Stimulated activated CD8-positive, alpha-beta memory T cell treated with anti-CD3 and anti-CD28 coated beads, Interleukin-7, amount 100 ng/mL, for 24 hours (primary cell): ENCODE measurements at places on chromosomes 16 and 17.

- DNase-seq: peak; percentile 2
These were observed 38.2 kb upstream of the PIRT start for GRCh38 chr17:10875984-10876555.

DNA sequence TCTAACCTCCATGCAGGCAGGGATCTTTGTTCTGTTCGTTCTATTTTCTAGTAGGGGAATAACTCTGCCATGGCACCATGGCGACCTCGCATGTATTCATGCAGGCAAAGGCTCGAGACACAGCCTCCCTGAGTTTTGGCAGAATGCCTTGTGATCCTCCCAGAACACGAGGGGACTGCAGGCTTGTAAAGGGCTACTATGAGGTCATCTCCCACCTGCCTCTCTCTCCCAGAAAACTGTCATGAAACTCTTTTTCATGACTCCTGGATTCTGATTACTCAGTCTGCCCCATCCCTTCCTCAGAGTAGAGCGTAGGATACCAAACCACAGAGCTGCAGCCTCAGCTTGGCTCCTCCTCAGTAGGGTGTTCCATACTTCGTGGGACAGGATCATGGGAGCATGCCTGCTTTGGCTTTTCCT, 64.3 kb downstream of the IGF2BP1 start:
- no peak for DNase-seq

DNA sequence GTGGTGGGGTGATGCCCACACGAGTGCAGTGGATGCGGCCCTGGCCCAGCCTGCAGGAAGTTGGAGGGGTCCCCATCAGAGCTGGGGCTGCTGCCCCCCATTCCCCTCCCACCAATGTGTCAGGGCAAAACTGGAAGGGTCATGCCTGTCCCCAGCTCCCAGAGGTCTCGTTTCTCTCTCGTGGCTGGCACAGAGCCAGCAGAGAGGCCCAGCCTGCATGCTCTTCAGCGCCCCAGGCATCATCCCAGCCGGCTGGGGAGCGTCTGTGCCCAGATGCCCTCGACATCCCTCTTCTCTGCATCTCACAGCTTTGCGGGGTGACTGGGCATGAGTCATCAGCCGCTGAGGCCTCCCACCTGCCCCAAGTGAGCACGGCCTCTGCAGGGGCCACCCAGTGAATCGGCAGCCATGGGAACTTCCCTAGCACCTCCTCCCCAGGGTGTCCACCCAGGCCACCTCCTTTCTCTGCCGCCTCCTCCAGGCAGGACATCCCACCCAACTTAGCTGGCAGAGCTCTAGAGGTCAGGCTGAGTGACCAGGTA, 9.8 kb upstream of the CSNK1D start:
- no peak for DNase-seq

DNA sequence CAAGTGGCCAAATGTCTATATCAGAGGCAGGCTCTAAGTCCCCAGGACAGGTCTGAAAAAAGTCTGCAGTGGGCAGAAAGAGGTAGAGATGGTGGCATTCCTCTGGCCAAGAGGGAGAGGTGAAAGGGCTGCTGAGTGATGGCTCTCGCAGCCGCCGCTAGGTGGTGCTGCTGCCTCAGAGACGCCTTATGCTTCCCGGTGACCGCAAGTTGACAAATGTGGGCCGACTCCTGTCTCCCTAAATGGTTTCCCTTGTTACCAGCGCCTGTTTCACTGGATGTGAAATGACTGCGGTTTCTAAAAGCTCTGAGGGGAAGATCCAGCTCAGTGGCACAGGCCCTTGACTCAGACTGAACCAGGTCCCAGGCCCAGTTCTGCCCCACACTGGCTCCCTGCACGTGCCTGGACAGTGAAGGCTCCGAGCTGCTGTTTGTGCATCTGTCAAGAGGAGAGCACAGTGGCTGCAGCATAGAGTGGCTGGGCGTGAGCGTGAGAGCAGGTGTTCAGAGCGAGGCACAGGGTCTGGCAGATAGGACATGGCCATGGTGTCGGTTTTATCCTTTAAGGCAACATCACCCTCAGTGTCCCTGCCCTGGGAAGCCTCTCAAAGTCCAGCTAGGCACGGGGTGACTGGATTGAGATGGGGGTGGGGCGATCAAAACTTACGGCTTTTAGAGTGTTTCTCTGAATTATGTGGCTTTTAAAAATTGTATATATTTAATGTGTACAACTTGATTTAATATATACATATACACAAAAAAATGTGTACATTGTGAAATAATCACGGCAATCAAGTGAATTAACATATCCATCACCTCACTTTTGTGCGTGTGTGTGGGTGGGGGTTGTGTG, 19.9 kb downstream of the CLEC16A start:
- peak; percentile 71 for DNase-seq

GRCh38 chr16:62370445-62370844, 334.2 kb upstream of the CDH8 start:
- no peak for DNase-seq

DNA sequence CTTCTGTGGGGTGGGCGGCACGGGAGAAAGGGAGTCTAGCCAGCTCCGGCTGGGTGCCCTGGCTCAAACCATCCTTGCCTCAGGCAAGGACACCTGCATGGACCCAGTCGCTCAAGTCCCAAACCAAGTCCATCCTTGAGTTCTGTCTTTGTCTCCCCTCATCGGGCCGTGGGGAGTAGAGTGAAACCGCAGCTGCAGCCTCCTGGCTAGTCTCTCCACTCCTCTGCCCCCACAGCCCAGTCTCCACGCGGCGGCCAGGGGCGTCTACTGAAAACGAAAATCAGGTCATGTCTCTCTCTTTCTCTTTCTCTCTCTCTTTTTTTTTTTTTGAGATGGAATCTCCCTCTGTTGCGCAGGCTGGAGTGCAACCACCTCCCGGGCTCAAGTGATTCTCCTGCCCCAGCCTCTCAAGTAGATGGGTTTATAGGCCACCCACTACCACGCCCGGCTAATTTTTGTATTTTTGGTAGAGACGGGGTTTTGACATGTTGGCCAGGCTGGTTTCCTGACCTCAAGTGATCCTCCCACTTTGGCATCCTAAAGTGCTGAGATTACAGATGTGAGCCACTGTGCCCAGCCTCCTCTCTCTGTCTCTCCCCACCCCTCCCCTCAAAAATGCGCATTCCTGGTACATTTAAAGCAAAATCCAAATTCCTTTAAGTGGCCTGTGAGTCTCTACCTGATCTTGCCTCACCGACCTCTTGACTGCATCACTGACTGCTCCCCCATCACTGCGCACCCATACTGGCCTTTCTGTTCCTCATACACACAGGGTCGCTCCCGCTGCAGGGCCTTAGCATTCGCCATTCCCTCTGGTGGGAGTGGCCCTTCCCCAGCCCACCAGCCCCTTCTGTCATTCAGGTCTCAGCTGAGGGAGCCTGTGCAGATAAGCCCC, 17.7 kb upstream of the RMI2 start:
- DNase-seq: no peak

GRCh38 chr17:73765824-73766563, 121.7 kb upstream of the SDK2 start:
- DNase-seq: no peak

DNA sequence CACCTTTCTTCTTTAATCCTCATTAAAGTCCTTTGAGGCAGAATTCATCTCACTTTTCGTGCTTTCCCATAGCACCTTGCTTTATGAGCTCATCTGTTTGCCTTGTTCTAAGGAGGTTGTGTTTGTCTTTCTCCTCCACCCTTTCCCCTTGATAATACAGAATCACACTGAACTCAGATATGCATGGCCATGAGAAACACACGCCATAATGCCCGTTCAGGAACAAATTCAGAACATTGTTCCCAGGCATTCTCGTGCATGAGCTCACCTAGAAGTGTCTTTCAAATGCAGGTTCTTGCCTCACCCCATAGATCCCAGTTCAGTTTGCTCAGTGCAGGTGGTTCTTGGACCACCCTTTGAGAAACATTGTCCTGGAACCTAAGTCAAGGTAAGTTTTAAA, 71.1 kb downstream of the TMEM114 start:
- DNase-seq: no peak

- no peak for DNase-seq
These were observed 8.9 kb downstream of the RHBDF2 start for GRCh38 chr17:76492123-76492988.

- DNase-seq: no peak
These were observed 165.4 kb downstream of the COPRS start for GRCh38 chr17:31693433-31694220.

DNA sequence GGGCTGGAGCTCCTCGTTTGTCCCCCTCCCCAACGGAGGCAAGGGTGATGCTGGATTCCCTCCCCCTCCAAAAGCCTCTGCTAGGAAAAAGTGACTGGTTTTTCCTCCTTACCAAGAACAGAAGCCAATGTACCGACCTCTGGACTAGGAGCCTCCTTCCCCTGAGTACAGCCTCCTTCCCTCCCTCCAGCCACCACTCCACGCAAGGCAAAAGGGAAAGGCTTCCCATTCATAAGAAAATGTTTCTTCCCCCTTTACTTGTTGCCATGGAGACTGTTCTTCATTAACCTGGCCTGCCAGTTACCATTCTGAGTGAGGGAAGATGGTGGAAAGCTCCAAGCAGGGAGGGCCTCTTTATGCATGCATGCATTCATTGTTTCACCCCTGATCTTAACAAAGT, 4.3 kb upstream of the PIMREG start:
- no peak for DNase-seq

DNA sequence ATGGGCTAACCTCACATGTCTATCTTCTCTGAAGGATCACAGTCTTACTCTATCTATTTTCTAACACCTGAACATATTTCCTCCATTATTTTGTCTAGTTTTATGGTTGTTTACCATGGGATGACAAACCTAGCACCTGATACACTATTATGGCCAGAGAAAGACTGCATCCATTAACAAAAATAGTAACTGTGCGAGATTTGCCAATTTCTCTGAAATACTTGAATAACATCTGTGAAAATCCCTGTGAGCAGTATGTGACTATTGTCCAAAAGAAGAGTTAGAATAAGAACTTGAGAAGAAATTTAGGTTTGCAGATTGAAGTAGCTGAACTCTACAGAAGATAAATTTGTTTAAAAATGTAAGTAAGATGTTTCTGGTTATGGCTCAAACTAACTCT, 142.0 kb upstream of the CDH11 start:
- DNase-seq: no peak

DNA sequence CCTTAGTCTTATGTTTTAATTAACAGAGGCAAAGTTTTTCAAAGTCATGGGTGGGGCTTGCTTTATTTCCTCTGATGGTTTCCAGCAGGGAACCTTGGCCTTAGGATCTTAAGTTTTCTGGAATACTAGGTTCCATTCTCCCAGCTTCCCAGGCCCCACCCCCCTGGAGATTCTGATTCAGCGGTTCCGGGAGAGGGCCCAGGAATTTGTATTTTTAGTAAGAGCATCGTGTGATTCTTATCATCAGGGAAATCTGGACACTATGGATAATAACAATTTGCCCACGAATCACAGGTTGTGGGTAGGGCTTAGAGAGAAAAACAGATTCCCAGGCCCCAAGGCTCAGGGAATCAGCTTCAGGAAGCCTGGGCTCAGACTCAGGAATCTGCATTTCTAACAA, 263.6 kb downstream of the NTN1 start:
- DNase-seq: no peak

DNA sequence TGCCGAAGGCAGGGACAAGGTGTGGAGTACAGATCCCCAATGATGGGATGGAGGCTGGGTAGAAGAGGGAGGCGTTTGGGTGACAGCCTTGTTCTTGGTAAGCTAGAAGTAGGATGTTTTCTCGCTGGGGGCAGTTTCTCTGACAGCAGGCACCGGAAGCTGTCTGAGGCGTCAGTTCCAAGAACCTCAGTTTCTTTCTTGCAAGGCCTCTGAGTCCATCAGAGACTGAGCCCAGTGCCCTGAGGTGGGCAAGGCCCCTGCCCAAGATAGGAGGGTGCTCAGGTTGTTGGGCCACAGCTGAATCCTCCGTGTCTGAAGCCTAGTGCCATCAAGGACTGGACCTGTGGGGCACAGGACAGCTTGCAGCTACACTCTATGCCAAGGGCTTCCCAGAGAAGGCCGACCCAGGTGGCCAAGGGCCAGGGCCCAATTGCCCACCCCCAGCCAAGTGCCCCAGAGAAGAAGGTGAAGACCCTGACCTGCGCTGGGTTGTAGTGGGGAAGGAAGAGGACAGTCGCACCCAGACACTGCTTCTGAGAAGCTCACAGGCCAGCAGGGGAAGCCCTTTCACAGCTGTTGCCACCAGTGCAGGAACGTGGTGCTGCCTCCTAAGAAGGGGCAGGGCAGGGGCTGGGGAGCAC, 13.1 kb downstream of the CYB5D2 start:
- no peak for DNase-seq

GRCh38 chr17:67421869-67422273, 44.8 kb downstream of the PITPNC1 start:
- peak; percentile 13 for DNase-seq

- DNase-seq: no peak
These were observed 1.2 kb downstream of the KRTAP2-3 start for GRCh38 chr17:41058741-41059140.

GRCh38 chr17:27494192-27495091, 38.2 kb downstream of the KSR1 start:
- no peak for DNase-seq

GRCh38 chr17:47696717-47697642, 3.0 kb downstream of the TBKBP1 start:
- no peak for DNase-seq

DNA sequence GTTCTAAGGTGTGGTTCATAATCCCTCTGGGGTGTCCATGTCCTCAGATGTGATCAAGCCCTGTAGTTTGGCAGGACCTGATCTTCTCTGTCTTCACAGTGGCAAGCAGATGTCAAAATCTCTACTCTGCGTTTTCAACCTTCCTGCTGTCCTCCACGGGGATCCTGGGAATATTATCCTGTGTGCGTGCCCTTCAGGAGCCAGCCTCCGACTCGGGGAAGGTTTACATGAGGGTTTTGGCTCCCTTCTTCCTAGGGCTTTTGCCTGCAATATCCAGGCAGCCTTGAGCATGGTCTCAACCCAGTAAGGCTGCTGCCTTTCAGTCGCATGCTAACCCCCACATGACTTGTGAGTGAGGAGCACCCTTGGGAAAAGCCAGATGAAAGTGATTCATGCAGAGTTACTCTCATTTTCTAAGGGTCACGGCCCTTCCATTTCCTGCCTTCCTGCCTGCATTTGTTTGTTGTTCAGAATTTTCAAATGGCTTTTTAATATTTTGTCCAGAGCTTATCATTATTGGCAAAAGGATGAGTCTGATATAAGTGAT, 202.2 kb upstream of the CHMP6 start:
- DNase-seq: no peak

GRCh38 chr16:85653290-85653891, 35.4 kb downstream of the GINS2 start:
- no peak for DNase-seq

DNA sequence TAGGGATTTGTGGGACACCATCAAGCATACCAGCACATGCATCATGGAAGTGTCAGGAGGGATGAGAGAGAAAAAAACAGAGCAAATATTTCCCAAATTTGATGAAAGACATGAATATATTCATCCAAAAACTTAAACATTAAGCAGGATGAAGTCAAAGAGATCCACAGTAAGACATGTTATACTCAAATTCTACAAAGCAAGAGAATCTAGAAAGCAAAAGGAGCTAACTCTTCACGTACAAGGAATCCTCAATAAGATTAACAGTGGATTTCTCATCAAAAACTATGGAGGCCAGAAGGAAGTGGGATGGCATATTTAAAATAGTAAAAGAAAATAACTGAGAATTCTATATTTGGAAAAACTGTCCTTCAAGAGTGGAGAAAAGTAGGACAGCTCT, 374.8 kb downstream of the ZFHX3 start:
- DNase-seq: no peak

GRCh38 chr16:27822529-27822928, 241.0 kb downstream of the GSG1L start:
- DNase-seq: no peak

GRCh38 chr16:87199901-87200300, 117.3 kb downstream of the C16orf95 start:
- DNase-seq: no peak
